ENCODE measurements at places on chromosomes 2 and 18.

DNA sequence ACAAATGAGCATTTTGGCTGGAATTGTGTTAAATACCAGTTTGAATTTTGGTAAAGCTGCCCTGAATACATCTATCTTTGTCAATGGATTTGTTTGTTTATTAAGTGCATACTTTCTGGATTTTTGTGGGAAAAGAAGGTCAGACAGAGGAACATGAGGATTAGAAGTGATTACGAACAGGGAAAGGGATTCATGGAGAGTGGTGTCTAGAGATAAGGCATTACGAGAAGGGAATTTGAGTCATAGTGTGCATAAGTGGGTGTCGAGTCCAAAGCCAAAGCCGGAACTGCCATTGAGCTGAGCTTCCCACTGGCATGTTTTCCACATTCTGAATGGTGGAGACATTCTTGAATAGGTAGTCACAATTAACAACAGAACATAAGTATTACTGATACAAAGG is 68.9 kb upstream of the EFEMP1 start:
- peak; percentile 89 for DNase-seq

- DNase-seq = no peak
These were observed 96.0 kb downstream of the MTCL1 start for GRCh38 chr18:8801263-8801901.

GRCh38 chr18:10381951-10382350 is 72.5 kb upstream of the APCDD1 start:
- no peak for DNase-seq

- no peak for DNase-seq
These were observed 208.2 kb upstream of the EPHA4 start for GRCh38 chr2:221780281-221780688.

DNA sequence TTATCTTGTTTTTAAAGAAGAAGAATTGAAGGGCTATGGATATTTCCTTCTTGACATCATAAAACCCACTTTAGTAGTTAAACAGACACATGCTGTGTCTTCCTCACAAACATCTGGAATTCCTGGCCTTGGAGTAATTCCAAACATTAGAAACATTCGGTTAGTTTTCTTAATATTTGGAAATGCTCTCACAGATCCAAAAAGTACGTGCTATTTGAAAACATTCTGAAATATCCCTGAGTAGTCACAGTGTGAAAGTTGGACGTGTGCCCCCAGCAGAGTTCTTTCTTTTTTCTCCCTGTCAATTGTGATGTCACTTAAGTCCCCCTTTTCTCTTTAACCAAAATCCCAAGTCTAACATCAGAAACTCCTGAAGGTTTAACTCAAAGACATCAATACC is 91.3 kb downstream of the ANTXR1 start:
- no peak for DNase-seq

DNA sequence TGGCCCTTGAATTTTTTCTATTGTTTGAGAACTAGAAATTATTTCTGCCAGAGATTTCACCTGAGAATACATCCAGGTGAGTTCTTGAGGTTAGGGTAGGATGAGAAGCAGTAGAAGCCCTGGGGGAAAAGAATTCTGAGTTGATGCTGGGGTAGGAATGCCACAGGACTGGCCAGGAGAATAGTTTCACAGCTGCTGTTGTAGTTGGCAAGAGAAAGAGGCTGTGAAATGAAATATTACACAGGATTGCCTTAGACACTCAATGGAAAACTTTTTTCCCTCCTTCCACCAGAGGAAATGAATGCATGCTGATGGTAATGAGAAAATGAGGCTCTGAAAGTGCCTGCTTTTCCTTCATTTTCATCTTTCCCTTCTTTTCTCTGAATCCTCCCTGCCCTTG is 54.6 kb downstream of the PRKCE start:
- no peak for DNase-seq

DNA sequence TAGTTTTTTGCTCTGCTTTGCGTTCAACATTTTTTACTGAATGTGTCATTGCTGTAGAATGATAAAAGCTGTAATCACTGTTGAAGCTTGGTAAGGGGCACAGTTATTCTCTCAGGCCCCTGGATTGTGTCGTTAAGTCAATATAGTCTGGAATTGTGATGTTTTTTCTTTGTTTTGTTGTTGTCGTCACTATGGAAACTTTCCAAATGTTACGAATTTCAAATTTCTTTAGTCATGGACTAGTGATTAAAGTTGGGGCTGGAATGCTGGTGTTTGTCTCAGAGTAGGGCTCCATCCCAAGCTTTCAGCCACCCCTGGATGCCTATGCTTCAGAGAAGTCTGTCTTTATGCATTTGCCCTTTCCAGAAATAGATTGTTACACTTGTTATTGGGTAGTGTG is 287.2 kb downstream of the CDH19 start:
- no peak for DNase-seq

DNA sequence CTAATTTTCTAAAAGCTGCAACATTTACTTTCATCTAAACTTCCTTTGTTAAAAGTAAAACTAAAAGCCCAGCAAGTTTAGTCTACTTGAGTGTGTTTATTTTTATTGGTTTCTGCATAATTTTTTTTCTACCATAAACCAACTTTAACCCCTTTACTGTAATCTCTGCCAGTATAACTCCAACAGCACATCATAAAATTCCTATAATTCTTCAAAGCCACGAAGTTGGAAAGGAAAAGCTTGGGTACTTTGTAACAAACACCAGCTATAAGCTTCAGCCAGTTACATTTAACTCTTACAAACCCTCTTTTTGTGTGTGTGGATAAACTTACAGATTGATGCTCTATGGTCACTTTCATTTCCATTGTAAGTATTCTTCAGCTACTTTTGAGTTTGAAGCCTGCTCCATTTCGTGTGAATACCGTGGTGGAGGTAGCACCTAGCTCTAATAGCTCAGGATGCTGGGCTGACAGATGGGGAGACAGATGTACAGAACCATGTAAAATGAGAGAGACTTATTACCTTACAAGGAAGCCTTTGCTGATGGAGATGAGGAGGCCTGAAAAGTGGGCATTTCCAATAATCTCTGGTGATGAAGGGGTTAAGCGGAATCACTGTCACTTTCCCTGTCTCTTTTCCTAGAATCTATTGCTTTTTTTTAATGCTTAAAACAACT is 42.5 kb downstream of the ZEB2 start:
- no peak for DNase-seq

DNA sequence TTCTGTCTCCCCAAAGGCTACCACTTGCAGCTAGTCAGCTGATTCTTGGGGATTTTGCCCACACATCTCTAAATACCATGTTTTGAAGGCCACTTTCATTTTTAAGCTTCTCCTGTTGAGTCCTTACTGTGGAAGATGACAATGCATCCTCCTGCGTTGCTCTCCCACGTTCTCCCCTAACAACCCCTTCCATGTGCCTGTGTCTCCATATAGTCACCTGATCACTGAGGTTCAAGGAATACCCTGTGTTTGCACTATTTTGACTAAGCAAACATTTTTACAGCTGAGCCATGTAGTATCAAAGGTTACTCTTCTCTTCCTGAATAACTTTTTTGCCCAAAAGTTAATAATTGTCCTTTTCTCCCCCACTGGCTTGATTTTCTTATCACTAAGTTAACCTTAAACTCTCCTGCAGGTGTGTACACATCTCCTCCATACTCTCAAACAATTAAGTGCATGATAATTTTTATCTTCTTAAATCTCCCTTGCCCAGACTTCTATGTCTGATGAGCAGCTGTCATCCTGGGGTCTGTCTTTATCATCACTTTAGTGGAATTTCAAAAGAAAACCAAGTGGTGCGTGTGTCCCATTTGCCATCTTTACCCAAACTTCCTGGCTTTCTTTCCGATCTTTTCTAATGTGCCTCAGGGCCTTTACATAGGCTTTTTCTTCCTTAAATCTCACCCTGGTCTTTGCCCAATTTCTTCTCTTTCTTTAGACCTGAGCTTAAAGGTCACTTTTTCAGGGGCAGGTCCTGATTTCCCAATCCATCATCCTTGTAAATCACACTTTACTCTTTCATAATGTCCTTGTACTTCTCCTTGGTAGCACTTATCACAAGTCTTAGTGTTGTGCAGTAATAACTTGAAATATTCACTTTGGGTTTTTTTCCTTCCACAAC is 85.2 kb upstream of the SPATS2L start:
- no peak for DNase-seq

DNA sequence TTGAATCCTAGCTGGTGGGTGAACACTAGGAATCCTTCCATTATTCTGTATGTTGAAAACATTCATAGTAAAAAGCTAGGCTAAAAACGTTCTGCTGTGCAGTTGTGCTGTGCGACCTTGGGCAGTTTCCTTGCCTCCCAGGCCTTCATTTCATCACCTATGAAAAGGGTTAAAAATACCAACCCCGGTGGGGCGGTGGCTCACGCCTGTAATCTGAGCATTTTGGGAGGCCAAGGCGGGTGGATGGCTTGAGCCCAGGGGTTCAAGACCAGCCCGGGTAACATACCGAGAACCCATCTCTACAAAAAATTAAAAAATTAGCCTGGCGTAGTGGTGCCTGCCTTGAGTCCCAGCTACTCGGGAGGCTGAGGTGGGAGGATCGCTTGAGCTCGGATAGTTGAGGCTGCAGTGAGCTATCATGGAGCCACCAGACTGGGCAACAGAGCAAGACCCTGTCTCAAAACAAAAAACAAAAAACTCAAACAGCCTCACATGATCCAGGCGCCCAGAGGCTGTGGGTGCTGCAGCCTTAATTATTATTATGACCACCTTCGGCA is 2.9 kb upstream of the RRM2 start:
- no peak for DNase-seq

GRCh38 chr2:464562-465309 is 176.8 kb upstream of the ALKAL2 start:
- DNase-seq = no peak

- no peak for DNase-seq
These were observed 5.9 kb downstream of the GBX2 start for GRCh38 chr2:236162031-236162845.

DNA sequence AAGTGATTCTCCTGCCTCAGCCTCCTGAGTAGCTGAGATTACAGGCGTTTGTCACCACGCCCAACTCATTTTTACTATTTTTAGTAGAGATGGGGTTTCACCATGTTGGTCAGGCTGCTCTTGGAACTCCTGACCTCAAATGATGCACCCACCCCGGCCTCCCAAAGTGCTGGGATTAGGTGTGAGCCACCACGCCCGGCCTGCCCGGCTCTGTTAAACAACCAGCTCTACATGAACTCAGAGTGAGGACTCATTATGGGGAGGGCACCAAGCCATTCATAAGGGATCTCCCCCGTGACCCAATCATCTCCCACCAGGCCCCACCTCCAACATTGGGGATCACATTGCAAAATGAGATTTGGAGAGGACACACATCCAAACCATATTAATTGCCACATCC is 8.8 kb downstream of the ATIC start:
- DNase-seq = no peak

- no peak for DNase-seq
These were observed 1994.5 kb upstream of the PIK3C3 start for GRCh38 chr18:39960550-39960949.

DNA sequence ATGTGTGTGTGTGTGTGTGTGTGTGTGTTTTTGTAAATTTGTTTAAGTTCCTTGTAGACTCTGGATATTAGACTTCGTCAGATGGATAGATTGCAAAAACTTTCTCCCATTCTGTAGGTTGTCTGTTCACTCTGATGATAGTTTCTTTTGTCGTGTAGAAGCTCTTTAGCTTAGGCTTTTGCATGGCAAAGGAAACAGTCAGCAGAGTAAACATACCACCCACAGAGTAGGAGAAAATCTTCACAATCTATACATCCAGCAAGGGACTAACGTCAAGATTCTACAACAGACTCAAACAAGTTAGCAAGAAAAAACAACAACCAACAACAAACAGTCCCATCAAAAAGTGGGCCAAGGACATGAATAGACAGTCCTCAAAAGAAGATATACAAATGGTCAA is 336.7 kb upstream of the ATP5MC3 start:
- no peak for DNase-seq

DNA sequence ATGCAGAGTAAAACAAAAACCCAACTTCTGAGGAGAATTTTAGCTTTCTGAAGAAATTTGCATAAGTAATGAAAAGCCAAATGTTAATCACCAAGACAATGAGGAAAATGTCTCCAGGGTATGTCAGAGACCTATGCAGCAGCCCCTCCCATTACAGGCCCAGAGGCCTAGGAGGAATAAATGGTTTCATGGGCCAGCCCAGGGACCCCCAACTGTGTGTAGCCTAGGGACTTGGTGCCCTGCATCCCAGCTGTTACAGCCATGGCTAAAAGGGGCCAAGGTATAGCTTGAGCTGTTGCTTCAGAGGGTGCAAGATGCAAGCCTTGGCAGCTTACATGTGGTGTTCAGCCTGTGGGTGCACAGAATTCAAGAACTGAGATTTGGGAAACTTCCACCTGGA is 1256.9 kb upstream of the PIK3C3 start:
- no peak for DNase-seq

GRCh38 chr2:12717191-12718014 is 667 bp downstream of the TRIB2 start:
- DNase-seq = no peak

Measured in COLO829 (cell line).